Stimulated activated CD8-positive, alpha-beta memory T cell treated with anti-CD3 and anti-CD28 coated beads, Interleukin-7, amount 100 ng/mL, for 24 hours (primary cell): ENCODE measurements at places on chromosomes 13 and 19.

GRCh38 chr19:46239193-46240024 lies 9.9 kb downstream of the IGFL1 start:
- no peak for DNase-seq

DNA sequence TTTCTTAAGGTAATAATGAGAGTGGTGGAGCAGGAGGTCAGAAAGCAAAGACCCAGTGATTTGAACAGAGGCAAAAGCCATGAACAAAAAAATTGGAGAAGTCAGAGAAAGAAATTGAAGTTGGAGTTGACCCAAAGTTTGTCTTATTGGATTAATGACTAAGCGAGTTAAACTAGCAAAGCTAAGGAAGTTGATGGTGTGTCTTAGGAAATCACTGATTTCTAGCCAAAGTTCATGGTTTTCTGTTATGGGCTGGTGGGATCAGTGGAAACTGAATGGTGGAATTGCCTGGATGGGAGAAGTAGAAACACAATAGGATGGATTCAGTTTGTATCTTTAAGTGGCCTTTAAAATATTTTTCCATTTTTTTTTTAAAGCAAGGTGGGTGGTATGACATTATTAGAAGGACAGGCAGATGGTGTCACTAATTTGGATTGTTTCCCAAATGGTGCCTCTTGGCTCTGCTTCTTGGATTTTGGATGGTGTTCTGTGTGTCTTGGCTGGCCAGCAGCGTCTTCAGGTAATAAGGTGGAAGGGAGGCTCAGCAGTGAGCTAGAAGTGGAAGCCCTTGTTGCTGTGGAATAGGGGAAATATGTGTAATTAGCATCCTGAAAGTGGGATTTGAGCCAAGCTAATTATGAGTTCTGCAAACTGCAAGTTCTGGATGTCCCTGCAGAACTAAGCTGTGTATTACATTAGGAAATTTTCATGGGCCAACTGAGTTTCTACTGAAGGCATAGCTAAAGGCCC lies 302.9 kb downstream of the LMO7 start:
- no peak for DNase-seq

DNA sequence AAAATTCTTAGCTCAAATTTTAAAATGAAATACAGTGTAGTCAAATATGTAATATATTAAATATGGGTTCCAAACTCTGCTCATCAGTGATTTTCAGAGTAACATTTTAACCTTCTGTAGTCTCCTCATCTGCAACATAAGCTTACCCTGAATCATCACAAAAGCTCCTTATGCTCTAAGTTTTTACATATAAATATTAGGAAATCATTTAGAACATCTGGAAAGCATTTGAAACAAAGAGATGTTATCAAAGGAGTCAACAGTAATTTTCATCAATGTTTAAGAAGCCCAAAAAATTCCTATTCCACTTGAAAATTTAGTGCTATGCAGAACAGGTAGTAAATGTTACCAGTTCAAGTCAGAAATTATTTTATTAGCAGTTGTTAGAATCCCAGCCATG lies 224.7 kb downstream of the DCT start:
- no peak for DNase-seq

GRCh38 chr19:42048992-42049391 lies 21.0 kb downstream of the GRIK5 start:
- DNase-seq = no peak

DNA sequence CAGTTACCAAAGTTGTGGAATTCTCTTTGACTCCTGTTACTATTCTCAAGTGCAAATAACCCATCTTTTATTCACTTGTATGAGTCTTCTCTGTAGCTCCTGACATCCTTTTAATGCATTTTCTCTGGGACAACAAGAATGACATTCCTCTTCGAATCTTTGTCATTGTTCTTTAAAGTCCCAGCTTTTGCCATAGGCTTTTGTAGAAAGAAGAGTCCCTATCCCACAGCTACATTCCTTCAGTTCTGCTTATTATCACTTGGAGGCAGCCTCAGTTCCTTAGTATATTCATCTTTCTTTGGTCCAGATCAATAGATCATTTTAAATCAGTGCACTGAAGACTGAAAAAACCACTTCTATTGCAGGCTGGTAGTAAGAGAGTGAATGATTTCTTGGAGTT lies 560.2 kb downstream of the DACH1 start:
- no peak for DNase-seq

GRCh38 chr13:23923031-23923430 lies 25.7 kb upstream of the C1QTNF9B start:
- DNase-seq = no peak

DNA sequence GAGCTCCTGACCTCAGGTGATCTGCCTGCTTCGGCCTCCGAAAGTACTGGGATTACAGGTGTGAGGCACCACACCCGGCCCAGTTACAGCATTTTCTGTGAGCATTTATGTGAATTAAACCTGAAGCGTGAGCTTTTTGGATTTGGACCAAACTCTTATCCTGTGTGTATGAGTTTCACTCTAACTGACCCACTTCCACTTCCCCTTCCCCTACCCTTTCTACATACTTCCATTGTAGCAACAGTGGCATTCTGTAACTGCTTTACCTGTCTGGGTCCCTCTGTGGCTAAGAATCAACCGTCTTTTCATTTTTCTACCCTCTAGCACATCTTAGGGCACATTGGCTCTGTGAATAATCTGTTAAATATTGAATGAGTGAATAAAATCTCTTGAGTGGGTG lies 16.2 kb downstream of the FRY start:
- DNase-seq = no peak
